ENCODE measurements at places on chromosomes 3 and 15.
A peak's percentile ranks its signal among the peaks of the same experiment; 100 is the strongest.

- DNase-seq = no peak
These were observed 92.1 kb downstream of the DTWD1 start for GRCh38 chr15:49712846-49713450.

GRCh38 chr3:42165211-42165610, 74.1 kb downstream of the TRAK1 start:
- no peak for DNase-seq

- no peak for DNase-seq
These were observed 600 bp upstream of the CHRNA5 start for GRCh38 chr15:78564743-78565096.

GRCh38 chr15:24933716-24934115, 21.1 kb upstream of the SNRPN start:
- no peak for DNase-seq

GRCh38 chr3:144638009-144638408, 666.4 kb downstream of the DIPK2A start:
- no peak for DNase-seq

- DNase-seq = no peak
These were observed 4.1 kb downstream of the KNL1 start for GRCh38 chr15:40598126-40598525.

- no peak for DNase-seq
These were observed 21.7 kb downstream of the ATG3 start for GRCh38 chr3:112539825-112540650.

DNA sequence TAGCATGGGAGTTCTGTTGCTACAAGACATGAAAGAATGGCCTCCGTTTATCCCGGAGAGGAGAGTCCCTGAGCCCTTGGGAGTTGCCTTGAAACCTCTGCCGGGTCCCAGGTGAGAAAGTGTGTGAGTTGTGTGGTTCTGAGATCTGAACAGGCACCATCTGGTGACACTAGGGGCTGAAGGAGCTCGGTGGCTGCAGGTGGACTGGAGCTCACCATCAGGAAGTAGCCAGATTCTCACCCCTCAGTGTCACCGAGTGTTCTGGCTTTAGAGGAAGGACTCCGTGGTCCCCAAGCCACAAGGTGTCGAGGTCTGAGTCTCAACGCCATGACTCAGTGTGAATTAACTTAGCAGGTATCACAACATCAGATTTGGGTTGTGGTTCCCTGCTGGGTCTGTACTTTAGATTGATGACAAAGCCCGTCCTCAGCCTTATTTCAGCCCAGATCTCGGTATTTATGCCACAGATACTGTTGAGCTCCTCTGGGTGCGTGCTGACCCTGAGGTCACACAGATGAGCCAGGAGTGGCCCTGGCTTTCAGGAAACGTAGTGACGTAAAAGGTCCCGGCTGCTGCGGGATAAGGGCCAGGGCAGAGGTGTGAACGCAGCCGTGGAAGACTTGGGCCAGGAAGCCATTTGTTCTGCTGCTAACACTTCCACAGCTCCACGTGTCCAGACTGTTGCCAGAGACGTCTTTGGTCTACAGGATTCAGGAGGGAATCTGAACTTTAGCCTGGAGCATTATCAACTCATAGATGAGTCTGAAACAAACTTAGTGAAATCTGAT, 54.4 kb downstream of the PGPEP1L start:
- peak; percentile 3 for DNase-seq

DNA sequence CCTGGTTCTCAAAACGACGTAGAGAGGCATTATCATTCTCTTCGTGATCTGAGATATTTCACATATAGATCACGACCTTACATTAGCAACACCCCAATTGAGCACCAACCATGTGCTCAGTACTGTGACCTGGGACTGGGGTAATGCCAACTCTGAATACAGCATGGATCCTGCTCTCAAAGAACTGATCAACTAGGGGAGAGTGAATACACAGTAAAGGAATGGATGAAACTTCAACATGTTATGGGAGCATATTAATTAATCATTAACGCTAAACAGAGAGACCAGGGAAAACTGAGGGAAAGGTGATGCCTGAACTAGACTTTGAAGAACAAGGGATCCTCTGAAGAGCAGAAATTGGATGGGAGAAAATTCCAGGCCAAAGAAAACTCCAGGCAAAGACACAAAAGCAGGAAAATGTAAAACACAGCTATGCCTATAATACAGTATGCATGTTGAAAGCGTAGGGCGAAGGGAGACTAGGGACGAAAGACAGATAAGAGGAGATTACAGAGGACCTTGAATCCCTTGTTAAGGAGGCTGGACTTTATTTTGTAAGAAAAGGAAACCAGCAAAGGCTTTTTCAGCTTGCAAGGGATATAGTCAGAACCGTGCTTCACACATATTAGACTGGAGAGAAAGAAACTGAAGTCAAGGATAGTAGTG, 105.7 kb downstream of the ANO10 start:
- DNase-seq = no peak

- DNase-seq = no peak
These were observed 128.3 kb downstream of the MAP2K5 start for GRCh38 chr15:67670647-67671305.

- no peak for DNase-seq
These were observed 8.6 kb upstream of the TIPIN start for GRCh38 chr15:66364944-66365528.
